ENCODE measurements at places on chromosomes 16 and 17.

GRCh38 chr17:46862949-46863348, 11.6 kb downstream of the WNT9B start:
- DNase-seq, result no peak

GRCh38 chr17:29560316-29560715, 6.5 kb downstream of the ABHD15 start:
- no peak for DNase-seq

- peak; percentile 59 for DNase-seq
These were observed 45.4 kb downstream of the CLEC19A start for GRCh38 chr16:19330841-19331397.

DNA sequence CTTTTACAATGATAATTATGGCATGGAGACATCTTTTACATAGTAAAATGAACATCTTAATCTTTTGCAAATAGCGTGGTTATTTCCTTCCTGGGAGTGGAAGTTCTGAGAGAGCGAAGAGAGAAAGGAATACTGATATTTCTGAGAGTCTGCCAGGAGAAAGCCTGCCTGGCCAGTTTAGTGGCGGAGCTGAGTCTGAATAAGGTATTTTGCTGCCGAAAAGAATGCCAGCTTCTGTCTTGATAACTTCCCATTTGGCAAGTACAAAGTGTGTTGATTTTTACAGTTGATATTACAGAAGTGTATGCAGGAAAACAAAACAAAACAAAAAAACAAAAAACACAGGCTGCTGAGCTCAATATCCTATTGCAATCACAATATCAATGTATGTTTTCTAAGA, 55.9 kb downstream of the KCNJ2 start:
- no peak for DNase-seq

DNA sequence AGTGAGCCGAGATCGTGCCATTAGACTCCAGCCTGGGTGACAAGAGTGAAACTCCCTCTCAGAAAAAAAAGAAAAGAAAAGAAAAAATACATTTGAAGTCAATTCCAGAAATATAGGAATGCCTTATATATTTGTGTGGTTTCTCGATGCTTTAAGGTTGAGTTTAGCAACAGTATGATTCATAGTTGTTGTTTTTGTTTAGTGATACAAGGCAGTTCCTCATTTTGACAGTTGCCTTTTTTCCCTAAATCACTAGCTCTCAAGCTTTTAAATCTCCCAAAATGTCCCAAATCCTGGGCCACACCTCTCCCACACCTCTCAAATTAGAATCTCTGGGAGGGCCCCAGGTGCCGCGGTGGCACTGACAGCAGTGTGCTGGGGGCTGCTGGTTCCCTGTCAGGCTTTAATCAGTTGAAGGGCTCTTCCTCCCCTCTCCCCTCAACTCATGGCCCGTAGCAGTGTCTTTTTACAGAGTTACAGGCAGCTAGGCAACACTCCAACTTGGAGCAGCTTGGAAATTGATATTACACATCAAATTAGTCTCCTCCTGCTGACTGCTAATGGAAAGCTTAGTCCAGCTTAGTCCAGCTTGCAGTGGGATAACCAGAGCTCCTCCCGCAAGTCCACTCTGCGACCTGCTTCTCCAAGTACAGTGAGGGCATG, 58.4 kb downstream of the EPN2 start:
- DNase-seq, result no peak

DNA sequence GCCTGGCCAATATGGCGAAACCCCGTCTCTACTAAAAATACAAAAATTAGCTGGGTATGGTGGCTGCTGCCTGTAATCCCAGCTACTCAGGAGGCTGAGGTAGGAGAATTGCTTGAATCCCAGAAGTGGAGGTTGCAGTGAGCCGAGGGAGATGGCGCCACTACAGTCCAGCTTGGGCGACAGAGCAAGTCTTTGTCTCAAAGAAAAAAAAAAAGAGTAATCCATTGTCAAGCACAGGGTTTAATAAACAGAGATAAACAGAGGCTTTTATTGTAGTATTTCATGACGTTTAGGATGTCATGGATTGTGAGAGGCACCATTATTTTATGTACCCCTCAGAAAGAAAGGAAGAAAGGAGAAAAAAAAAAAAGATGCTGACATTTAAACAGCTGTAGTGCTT, 75.2 kb upstream of the RNU2-1 start:
- no peak for DNase-seq

DNA sequence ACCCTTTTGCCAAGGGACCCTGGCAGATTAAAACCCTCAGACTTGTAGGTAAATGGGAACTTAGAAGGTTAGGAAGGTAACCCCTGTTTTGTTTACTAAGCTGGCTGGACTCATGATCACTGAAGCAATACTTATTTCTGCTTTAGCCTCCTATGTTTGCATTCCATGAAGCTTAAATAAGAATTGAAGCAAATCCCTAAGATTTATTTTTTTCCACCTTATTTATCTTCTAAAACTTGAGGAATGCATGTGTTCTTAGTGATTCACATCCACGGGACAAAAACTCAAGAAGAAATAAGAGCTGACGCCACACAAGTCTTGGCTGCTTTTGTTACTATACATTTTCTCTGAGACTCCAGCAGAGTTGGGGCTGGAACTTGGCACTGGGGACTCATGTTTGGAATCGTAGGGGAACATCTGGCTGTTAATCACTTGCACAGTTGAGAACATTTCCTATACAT, 35.5 kb downstream of the CLUAP1 start:
- DNase-seq, result no peak

DNA sequence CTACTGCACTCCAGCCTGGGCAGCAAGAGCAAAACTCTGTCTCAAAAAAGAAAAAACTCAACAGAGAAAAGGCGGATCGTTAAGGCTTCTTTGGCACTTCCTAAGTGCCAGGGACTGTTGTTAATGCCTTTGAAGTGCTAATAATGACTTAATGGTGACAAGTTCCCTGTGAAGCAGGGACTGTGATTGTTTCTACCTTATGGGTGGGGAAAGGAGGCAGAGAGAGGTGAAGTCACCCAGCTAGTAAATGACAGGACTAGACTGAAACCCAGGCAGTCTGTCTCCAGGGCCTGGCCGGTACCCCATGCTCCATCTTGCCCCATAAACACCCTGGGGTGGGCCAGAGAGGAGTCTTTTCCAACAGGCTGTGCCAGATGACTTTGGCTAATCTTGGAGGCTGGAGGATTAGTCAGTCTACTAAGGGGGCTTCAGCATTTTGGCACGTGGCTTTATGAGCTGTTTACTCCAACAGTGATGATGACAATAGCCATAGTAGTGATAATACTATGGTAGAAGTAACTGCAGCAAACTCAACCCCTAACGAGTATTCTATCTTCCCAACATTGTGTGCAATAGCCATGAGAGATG, 26.9 kb downstream of the ABCC1 start:
- DNase-seq, result no peak

DNA sequence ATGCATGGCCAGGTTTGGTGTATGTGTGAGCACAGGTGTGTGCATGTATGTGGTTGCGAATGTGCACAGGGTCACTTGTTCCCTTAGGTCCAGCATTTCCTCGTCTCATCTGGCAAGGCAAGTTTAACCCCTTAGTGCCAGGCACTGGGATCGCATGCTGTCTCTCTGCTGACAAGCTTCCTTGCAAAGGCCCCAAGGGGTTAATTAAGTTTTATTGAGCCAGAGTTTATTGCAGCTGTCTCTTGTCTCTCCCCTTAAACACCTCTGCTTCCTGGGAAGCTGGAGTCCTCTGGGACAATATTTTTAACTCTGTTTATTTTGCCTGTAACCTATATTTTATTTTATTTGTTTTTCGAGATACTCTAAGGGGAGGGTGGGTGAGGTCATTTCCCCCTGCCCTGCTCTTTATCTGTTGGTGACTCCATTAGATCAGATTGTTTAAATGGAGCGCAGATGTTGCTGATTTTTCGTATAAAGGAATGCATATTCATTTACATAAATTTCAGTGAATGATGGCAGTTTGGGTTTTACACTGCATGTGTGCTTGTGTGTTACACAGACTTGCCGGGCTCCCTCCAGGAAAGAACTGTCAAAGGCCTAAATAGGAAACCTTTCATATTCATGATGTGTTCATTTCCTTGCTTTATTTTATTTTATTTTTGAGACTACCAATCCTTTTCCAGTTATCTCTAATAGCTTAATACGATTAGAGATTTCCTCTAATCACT, 99.7 kb downstream of the CBLN1 start:
- DNase-seq, result no peak

- DNase-seq, result peak; percentile 57
These were observed 119.7 kb downstream of the SNX29 start for GRCh38 chr16:12096157-12096777.

DNA sequence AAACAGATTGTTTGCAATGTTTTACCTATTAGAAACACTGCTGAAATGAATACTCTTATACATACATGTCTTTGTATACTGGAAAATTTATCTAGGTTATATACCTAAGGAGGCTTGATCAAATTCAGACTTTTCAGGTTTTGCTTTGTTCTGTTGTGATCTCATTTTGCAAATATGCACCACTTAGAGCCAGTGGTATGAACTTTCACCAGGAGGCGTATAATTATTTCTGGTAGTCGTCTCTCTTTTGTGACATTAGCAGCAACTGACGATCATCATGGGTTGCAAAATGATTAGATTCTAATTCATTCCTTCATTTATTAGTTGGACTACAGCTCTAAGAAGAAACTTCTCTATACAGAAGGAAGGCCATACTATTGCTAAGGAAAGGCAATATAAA, 26.9 kb downstream of the AP1G1 start:
- peak; percentile 42 for DNase-seq

GRCh38 chr17:76179496-76180467, 38.7 kb upstream of the FOXJ1 start:
- DNase-seq, result peak; percentile 30

GRCh38 chr16:65038100-65038499, 83.8 kb downstream of the CDH11 start:
- no peak for DNase-seq

DNA sequence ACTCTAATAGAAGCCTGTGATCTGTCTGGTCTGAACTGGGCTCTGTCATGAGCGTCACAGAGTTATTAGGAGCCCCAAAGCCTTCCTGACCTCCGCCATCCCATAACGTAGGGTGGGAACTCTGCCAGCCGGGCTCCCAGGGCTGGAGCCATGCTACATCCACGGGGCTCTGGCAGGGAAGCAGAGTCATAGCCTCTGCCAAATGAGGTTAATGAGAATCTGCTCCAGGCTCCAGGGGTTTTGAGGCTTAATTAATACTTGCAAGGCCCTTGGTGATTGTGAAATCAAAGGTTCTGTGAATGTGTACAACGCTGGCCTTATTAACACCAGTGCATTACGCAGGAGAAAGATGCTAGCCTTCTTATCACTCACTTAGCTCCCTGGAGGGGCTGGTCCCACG, 42.4 kb upstream of the ZFP90 start:
- DNase-seq, result no peak

DNA sequence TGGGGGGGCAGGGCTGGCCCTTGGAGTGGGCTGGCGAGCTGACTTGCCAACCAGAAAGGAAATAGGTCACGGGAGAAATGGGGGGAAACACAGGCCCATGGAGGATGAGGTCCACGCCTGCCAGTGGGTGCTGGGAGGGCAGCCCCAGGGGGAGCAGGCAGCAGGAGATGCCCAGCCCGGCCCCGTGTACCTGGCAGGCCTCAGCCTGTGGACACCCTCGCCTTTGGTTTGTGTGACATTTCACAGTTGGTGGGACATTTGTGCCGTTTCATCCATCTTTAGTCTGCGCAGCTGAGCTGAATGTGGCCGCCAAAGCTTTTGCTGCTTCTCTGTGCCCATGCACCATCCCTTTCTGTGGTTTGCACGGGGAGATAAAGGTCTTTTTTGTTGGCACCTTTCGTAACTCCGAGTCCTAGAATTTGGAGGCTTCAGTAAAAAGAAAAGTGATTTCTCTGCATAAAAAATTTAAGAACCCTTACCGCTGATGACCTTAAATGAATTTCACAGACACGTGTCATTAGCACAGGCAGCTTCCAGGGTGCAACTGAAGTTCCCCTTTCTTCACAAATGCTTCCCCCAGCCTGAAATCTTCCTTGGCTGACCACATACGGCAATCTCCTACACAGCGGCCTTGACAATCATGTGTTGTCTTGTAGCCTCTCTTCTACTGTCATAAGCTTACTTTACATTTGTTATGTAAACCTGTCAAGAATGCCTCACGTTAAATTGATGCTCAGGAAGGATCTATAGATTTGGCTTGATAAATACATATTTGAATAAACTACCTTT, 193.6 kb downstream of the RPTOR start:
- no peak for DNase-seq

DNA sequence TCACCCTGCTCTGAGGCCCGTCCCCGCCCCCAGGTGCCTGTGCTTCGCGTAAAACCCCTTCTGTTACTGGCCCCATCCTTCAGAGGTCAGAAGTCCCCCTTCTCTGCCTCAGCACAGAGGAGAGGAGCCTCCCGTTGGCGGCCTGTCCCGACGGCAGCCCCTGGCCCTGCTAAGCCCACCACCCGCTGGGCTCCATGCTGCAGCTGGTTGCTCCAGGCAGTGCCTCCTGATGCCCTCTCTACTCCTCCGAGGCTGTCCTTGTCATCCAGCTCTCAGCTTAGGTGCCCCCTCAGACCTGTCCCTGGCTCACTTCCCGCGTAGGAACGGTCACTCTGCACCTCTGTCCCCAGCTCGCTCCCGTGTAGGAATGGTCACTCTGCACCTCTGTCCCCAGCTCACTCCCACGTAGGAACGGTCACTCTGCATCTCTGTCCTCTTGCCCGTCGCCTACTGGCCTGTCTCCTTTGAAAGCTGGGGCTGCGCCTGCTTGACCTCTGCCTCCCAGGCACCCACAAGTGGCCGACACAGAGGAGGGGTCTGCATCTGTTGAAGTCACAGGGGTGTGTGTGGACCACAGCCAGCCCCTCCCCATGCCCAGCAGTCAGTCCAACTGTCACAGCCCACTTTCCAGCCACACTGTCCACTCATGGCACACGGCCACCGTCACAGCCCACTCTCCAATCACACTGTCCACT, 31.7 kb upstream of the ZC3H18 start:
- DNase-seq, result no peak

- DNase-seq, result no peak
These were observed 129.1 kb downstream of the CLEC16A start for GRCh38 chr16:11073407-11073999.

- no peak for DNase-seq
These were observed 30.6 kb downstream of the CACNA1G start for GRCh38 chr17:50590946-50591737.

DNA sequence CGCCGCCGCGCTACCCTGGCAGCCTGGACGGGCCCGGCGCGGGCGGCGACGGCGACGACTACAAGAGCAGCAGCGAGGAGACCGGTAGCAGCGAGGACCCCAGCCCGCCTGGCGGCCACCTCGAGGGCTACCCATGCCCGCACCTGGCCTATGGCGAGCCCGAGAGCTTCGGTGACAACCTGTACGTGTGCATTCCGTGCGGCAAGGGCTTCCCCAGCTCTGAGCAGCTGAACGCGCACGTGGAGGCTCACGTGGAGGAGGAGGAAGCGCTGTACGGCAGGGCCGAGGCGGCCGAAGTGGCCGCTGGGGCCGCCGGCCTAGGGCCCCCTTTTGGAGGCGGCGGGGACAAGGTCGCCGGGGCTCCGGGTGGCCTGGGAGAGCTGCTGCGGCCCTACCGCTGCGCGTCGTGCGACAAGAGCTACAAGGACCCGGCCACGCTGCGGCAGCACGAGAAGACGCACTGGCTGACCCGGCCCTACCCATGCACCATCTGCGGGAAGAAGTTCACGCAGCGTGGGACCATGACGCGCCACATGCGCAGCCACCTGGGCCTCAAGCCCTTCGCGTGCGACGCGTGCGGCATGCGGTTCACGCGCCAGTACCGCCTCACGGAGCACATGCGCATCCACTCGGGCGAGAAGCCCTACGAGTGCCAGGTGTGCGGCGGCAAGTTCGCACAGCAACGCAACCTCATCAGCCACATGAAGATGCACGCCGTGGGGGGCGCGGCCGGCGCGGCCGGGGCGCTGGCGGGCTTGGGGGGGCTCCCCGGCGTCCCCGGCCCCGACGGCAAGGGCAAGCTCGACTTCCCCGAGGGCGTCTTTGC, 3.1 kb downstream of the HIC1 start:
- no peak for DNase-seq
